ENCODE measurements at places on chromosomes 12 and 14.

GRCh38 chr14:54935958-54936357, 33.3 kb upstream of the GCH1 start:
- DNase-seq, result peak; percentile 49

DNA sequence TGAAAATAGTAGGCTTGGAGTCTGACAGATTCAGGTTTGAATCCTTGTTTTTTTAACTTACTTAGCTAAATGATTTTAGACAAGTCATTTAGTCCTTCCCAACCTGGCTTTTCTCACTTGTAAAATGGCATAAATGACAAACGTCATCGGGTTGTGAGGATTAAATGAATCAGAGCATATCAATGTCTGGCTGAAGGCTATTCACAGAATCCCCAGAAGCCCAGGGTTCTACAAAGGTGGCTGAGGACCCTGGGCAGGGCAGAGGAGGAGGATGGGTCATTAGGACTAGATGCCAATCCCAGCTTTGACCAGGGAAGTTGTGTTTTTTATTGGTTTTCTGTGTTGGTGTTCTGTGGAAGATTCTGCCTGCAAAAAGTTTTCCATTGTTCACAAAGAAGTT, 7.6 kb upstream of the PTPRB start:
- no peak for DNase-seq

DNA sequence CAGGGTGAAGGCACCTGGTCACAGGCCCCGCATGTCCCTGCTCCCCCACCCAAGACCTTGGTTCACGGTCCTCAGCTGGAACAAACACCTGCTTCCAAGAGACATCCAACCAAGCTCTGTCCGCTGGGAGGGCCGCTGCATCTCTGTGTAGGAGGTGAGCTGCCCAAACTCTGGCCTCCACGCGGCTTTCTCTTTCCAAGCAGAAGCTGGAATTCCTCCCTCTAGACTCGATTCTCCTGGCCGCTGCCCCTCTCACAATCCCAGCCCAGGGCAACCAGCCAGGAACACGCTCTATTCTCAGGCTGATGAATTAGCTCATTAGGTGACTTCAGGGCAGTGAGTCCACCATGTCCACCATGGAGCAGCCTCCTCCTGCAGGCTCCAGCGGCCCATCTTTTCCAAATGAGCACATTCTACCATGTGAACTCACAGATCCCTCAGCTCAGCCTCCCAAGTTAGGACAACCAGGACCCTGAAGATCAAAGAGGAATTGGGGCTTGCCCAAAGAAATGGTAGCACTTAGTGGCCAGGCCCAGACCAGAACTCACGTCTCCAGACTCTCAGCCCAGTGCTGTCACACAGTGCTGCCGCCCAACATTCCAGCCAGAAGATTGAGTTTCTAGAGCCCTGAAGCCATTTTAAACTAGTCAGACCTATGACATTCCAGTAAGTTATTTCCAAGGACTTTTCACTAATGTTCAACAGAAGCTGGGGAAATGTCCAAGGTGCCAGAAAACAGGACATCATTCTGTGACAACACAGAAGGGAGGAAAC, 146.6 kb downstream of the ANO2 start:
- no peak for DNase-seq

GRCh38 chr12:16096273-16096849, 181.1 kb downstream of the SLC15A5 start:
- DNase-seq, result no peak

GRCh38 chr12:9625019-9625418, 17.3 kb upstream of the KLRB1 start:
- no peak for DNase-seq

DNA sequence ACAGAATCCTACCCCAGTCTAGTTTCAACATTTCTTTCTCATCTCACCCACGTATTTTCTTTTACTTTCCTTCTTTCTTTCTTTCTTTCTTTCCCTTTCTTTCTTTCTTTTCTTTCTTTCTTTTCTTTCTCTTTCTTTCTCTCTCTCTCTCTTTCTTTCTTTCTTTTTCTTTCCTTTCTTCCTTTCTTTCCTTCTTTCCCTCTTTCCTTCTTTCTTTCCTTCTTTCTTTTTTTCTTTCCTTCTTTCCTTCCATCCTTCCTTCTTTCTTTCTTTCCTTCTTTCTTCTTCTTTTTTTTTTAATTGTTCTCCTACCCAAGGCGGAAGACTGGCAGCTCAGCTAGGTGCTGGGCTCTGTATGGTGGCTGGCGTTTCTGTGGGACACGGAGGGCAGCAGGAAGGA, 55.0 kb downstream of the GLT1D1 start:
- no peak for DNase-seq

GRCh38 chr12:23906329-23906728, 43.1 kb downstream of the SOX5 start:
- peak; percentile 84 for DNase-seq

- DNase-seq, result no peak
Observed at GRCh38 chr12:112919121-112919520, 12.4 kb downstream of the OAS1 start.
